HepG2 (cell line): ENCODE measurements at places on chromosomes 6 and 20.

DNA sequence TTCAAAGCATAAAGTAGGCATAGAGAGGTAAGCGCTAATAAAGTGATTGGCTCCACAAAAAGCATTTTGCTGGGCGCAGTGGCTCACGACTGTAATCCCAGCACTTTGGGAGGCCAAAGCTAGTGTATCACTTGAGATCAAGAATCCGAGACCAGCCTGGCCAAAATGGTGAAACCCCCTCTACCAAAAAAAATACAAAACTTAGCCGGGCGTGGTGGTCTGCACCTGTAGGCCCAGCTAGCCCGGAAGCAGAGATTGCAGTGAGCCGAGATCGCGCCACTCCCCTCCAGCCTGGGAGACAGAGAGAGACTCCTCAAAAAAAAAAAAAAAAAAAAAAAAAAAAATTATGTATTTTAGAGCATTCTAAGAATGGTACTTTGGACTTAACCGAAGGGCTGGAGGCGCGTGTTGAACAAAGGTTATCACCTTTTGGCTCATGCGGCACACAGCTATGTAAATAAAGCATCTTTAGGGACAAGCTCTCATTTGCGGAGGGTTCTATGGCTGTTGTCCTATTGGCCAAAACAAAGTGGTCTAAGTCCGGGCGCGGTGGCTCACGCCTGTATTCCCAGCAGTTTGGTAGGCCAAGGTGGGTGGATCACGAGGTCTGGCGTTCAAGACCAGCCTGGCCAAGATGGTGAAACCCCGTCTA is 17.4 kb downstream of the HFE start:
- peak; percentile 90 for DNase-seq

GRCh38 chr20:59559863-59560262 is 44.5 kb upstream of the PHACTR3 start:
- no peak for DNase-seq

DNA sequence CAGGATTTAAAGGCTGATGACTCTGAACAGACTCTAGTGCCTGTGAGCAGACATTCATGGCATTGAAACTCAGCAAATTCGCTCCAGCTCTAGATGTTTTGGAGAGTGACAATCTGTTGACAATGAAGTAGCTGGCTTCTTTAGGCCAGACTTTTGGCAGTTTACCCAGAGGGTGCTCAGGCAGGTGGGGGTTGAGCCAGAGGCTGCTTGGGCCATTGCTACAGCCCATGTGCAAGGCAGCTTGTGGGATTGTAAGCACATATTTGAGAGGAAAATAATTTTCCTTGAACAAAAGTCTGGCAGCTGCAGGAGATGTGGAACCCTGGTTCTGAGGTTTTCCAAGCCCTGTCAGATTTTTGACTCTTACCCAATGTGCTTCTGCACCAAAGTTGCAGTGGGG is 311.6 kb downstream of the CDC5L start:
- no peak for DNase-seq

- no peak for DNase-seq
These were observed 97.2 kb downstream of the DACT2 start for GRCh38 chr6:168222115-168223043.

DNA sequence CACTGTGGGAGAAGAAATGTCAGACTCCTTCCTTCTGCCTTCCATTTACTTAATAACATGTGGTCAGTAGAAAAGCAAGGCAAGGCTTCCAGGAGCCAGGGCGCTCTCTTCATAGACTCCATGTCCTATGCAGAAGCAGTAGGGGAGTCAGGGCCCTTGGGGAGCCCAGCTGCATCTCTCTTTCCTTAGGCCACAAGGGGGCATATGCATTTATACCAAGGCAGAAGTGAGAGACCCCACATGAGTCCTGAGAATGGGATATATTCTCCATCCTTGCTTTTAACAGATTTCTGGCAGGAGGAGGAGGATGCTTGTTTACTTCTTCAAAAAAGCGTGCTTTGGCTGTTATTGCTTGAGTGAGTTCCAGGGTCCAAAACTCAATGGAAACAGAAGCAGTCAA is 198.5 kb downstream of the HIVEP2 start:
- peak; percentile 56 for DNase-seq

GRCh38 chr6:24472181-24472580 is 17.2 kb downstream of the GPLD1 start:
- DNase-seq: no peak

DNA sequence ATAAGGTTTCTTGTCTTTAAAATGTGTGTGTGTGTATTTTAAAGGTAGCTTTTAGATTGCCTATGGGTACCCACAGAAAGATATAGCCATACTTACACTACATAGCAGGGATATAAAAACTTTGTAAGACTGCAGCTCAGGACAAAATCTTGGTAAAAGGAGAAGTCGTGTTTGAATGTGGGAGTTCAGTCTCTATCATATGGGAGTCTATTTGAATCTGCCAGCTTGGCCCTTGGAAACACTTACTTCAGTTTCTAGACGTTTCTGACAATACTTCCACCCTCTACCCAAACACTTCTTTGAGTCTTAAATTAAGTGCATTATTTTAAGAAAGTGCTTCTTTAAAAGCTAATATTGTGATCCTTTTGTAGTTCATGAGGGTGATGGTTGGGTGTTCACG is 155.7 kb downstream of the CARMIL1 start:
- DNase-seq: no peak

DNA sequence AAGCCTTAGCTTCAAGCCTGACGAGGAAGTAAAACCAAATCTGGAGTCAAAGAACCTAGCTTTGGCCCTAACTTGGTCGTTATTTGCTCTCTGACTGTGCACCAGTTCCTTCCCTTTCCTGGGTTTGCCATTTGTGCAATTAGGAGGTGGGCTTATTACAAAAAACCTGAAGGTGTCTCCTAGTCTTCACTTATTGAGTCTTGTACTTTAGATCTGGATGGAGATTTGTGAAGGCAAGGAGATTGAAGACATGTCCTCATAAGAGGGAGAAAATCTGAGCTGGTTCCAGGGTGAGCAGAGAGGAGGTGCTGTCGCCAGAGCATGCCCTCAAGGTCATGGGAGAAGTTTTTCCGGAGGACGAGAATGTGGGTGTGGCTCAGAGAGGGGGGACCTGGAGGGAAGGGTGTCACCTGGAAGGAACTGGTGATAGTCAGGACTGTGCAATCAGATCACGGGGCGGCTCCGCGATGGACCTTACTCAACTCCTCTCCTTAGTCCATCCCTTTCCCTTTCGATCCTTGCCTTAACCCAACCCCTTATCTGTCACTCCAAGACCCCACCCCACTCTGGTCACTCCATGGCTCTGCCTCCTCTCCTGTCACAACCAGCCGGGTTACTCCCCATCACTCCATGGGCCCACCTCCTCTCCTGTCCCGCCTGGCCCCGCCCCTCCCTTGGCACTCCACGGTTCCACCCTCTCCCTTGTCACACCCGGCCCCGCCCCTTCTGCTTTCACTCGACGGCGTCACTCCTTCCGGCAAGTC is 588 bp upstream of the ACSS2 start:
- DNase-seq: peak; percentile 99

DNA sequence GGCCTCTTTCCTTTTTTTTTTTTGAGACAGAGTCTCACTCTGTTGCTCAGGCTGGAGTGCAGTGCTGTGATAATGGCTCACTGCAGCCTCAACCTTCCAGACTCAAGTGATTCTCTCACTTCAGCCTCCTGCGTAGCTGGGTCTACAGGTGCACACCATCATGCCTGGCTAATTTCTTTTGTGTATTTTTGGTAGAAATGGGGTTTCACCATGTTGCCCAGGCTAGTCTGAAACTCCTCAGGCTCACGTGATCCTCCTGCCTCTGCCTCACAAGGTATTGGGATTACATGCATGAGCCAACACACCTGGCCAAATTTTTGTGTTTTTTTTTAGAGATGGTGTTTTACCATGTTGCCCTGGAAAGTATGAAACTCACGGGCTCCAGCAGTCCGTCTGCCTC is 29.3 kb downstream of the SRC start:
- no peak for DNase-seq

DNA sequence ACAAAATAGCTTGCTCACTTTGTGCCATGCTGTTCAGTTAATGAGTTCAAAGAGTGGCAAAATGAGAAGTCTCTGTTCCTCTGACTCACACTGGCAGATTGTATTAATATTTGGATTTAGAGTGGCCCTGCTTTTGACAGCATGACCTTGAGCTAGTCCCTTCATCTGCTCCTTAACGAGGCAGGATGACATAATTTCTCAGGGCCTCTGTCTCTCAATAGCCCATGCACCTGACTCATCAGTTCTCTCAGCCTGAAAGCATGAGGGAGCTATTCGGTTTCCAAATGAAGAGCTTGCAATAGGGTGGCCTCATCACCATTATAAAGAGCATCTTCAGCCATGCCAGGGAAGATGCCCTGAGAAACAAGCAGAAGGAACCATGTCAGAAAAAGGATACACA is 38.2 kb downstream of the CAP2 start:
- DNase-seq: peak; percentile 20

DNA sequence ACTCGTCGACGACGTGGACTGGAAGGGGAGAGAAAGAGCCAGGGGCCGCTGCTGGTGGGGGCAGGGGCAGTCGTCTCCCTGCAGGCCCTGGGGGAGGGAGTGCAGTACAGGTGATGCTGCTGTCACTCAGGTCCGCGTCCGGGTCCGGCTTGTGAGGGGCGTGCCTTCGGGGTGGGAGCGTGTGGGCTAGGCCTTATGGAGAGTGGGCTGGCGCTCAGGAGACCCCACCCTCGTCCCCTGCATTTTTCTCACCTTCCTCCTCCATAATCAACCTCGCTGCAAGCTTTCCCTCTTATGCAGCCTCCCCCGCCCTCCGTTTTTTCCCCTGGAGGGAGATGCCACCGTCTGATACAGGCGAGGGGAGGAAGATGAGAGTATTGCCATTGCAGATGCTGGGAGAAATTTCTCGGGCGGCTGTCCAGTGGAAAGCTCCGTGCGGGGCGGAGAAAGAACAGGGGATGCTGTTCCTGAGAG is 632 bp downstream of the PCMT1 start:
- peak; percentile 80 for DNase-seq

GRCh38 chr6:165988302-165988756 is 179.3 kb downstream of the TBXT start:
- no peak for DNase-seq

DNA sequence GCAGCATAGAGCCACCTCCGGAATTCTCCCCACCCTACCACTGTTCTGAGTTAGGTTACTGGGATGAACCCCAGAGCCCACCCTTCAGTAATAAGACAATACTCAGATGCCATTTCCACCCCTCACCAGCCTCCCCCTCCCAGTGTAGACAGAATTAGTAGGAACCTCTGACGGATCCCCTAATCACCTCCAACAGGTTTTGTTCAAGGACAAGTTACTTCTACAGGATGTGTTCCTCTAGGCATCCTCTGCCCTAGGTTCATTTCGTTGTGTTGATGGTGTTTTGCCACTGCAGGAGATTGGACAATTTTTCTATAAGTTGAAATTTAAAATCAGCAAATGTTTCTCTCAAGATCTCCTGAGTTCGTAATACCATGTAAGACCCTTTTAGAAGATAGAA is 22.8 kb downstream of the PLEKHG1 start:
- no peak for DNase-seq

- DNase-seq: no peak
These were observed 17.6 kb upstream of the ENTPD6 start for GRCh38 chr20:25177890-25178321.

- DNase-seq: no peak
These were observed 17.5 kb upstream of the SPO11 start for GRCh38 chr20:57312138-57312537.

DNA sequence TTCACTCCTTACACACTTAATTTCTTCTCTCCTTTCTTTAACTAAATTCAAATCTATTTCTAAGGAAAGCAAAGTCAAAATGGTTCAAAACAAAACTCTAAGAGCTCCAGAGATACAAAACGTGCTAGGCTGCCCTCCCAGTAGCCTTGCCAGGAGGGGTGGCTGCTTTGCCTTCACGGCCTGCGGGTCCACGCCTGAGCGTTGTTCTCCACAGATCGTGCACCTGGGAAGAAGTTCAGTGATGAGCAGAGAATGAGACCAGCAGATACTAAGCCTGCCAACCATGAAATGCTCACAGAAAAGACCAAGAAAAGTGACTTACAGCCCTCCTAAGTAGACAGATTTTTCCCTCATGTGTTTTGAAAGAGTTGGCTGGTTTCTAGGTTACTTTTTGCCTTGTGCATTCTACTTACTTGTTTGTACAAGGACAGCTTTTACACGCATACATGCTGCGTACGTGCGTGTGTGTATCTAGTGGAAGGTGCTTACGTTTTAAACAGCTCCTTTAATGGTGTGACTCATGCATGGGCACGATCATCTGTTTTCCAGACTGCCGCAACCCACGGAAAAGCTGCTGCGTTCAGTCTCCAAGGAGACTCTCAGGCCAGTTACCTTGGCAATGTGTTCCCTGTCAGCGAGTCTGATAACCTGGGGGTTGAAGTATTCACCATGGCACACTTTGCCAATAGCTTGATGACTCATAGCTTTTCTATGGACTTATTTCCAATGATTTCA is 32.4 kb upstream of the PBOV1 start:
- no peak for DNase-seq

DNA sequence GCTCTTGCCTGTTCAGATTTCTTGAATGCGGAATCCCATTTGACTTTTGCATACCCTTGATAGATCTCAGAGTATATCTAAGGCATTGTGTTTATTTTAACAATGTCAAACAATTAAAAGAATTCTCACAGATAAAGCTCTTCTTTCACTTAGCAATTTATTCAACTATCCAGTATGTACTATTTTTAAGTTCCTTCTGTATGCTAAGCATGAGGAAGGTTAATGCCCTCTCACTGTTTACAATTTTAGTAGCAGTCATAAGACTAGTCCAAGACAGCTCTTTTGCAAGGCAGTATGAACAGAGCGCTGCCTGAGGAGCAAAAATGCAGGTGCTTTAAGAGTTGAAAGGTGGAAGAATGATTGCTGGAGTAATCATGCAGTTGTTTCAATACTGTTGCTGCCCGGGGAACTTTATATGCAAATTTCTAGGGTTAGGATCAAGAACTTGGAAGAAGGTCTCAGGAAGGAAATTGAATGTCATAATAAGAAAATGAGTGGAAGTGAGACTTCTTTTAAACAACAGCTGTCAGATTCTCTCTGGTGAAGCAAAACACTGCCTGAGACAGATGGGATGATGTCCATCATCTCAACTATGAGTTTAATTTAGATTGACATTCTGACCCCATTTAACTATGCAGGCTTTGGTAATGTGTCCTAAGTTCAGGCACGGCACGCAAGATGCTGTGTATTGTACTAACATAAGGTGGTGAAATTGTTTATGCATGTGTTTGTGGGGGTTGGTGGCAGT is 1303.5 kb upstream of the CITED2 start:
- DNase-seq: no peak

DNA sequence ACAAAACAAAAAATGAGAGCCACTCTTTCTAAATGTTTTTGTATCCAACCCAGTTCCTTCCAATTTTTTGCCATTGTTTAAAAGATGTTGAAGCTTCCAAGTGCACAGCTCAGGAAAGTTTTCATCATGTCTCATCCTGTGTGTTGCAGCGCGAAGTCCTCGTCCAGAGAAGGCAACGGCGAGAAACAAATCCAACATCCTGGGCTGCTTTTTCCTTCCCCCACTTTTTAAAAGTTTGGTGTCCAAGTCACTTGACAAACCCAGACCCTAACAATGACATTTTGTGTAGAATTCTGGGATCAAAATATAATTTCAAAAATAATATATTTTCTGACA is 92.3 kb downstream of the ANKRD60 start:
- DNase-seq: no peak

- no peak for DNase-seq
These were observed 186.8 kb downstream of the UBE3D start for GRCh38 chr6:82878812-82879211.
